ENCODE measurements at places on chromosomes 7 and 10.

DNA sequence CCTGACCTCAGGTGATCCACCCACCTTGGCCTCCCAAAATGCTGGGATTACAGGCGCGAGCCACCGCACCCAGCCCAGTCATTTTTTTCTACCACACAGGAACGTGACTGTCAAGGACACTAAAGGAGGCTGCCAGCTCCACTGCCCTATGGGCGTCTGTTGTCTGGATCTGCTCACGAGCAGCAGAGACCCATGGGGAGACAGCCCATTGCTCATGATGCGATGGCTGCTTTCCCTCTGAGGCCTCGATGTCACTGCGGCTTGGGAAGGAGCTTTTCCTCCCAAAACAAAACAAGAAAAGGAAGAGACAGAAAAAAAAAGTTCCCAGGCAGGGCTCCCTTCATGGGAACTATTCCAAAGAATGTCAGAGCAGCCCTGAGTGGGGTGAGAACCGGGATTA is 70.5 kb downstream of the DENND2A start:
- no peak for DNase-seq

GRCh38 chr10:101215397-101216206 is 13.7 kb downstream of the LBX1 start:
- no peak for DNase-seq

GRCh38 chr7:109529712-109530111 is 960.0 kb downstream of the DNAJB9 start:
- DNase-seq = no peak

- DNase-seq = no peak
Measured at GRCh38 chr7:29547421-29547820, 16.2 kb upstream of the PRR15 start.

GRCh38 chr10:131898061-131898460 is 2.7 kb upstream of the PPP2R2D start:
- DNase-seq = no peak

DNA sequence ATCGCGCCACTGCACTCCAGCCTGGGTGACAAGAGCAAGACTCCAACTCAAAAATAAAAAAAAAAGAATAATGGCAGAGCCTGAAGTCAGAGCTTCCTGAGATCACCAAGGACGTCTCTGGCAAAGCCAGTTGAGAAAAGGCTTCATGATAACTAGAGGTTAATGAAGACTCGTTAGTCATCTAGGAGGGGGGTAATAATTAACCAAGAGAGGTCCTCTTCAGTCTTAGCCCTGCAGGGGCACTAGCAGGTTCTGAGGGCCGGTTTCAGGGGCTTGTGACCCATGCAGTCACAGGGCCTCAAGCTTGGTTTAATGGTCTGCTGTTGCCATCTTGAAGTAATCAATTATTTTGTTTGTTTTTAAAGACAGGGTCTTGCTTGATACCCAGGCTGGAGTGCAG is 28.6 kb upstream of the PROSER2 start:
- DNase-seq = no peak
